ENCODE measurements at places on chromosomes 6 and 20.

DNA sequence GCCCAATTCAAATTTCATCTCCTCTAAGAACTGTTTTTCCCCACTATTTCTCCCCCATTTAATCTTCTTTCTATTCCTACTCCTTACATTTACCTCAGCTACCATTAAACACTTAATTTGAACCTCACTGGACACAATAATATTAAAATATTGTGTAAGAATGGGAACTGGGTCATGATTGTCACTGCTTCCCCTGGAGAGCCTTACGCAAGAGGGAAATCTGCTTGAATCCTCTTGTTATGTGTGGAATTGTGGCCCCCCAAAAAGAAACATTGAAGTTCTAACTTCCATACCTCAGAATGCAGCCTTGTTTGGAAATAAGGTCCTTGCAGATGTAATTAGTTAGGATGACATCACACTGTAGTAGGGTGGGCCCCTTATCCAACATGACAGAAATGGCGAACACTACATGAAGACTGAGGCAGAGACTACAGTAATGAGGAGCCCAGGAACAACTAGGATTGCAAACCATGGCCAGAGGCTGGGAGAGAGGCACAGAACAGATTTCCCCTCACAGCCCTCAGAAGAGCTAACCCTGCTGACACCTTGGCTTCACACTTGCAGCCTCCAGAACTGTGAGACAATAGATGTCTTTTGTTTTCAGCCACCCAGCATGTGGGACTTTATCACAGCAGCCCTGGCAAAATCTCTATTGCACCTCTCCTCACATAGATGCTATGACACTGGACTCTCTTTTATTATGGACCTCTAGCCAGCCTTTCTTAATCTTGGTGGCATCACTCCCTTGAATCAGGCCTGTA is 29.9 kb downstream of the HIVEP2 start:
- no peak for DNase-seq

GRCh38 chr6:43242908-43243663 is at the start of gene TTBK1:
TTBK1 (plus strand) TSS chr6:43243481; CDS start chr6:43246661, 3,180 bp downstream.
- no peak for DNase-seq

- DNase-seq, result no peak
Observed at GRCh38 chr6:158038291-158039177, 56.9 kb downstream of the SYNJ2 start.

GRCh38 chr20:60952861-60953260 is 299.2 kb upstream of the CDH4 start:
- DNase-seq, result no peak

DNA sequence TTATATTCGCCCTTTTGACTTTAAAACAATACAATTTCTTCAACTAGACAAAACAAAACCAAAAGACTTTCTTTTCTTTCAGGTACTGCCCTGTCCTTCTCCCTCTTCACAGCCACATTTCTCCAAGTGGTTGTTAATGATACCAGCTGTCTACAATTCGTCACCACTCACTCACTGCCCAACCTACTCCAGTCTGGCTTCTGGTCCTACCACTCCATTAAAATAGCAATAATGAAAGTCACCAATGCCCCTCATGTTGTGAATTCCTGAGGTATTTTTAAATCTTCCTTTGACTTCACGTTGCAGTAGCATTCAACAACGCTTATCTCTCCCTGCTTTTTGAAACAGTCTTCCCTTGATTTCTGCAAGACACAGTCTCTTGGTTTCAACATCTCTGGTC is 11.6 kb upstream of the MAN1A1 start:
- DNase-seq, result no peak

GRCh38 chr6:145860562-145860961 is 46.0 kb upstream of the FBXO30 start:
- DNase-seq, result no peak

DNA sequence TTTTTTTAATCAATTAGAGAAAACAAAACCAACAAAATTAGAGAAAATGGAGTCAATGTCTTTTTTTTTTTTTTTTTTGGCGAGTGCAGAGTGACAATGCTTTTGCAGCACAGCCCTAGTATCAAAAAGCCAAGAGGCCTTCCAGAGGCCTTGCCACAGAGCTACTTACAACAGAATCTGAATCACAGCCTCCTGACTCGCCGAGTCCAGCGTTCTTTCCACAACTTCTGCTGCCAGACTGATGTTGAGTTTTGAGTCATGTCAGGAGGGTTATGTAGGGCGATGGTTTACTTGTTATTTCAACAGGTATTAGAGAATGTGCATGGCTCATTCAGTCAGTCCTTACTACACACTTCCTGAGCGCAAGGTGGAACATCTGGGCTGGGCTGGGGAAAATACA is 88.6 kb downstream of the FNDC1 start:
- DNase-seq, result no peak

DNA sequence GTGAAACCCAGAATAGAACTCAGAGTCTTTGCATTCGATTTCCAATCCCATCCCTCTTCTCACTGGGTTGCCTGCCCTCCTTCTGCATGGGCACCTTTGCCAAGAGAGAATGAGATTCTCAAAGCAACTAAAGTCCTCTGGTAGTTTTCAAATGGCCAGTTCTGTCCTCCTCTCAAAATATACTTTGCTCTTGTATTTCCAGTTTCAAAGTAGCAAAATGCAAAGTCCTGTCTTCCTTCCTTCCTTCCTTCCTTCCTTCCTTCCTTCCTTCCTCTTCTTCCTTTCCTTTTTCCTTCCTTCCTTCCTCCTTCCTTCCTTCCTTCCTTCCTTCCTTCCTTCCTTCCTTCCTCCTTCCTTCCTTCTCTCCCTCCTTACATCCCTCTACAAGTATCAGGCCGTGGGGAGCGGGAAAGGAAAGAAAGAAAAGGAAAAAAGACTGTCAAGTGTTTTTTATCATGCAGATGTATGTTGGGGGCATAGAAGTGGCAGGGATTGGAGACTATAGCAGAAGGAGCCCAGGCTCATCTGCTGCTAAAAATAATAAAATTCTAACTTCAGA is 265.2 kb downstream of the CD83 start:
- no peak for DNase-seq
